ENCODE measurements at places on chromosomes 2 and 18.

GRCh38 chr18:58552896-58553295 is 76.0 kb downstream of the ALPK2 start:
- DNase-seq, result no peak

DNA sequence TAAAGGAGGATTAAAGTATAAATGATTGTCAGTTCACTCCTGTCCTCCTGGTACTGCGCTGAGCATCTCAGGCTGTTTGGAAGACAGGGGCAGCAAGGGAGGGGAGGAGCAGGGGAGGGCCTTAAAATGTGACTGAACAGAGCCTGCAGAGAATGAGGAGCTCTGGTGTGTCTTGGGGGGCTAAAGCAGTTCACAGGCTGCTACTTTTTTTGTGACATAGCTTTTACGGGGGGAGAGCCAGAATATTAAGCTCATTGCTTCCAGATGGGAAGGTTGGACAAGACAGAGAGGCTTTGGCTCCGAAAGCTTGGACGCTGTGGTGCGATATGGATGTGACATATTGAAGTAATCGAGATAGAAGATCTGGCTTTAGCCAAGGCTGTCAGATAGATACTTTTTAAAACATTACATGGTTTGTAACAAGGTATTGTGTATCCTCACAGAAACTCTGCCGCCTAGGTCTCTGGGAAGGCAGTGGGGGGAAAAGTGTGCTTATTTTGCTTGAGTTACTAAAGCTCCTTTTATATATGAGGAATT is 40.5 kb downstream of the RDH14 start:
- DNase-seq, result no peak

DNA sequence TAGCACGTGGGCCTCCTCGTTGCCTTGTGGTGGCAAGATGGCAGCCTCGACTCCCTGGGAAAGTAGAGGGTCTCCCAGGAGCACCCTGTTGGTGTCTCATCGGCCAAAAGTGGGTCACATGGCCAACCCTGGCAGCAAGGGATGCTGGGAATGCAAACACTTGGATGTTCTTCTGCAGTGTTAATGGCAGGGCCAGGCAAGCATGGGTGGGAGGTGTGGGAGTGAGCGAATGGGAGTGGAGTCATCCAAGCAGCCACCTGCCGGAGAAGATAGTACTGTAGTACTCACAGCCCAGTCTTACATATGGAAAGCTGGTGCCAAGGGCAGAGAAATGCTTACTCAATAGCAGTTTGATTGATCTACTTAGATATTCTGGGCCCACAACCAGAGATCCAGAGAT is 122.2 kb downstream of the INHBB start:
- DNase-seq, result no peak

- DNase-seq, result no peak
Observed at GRCh38 chr2:218184331-218184730, 17.6 kb upstream of the CXCR1 start.

GRCh38 chr2:182134201-182134600 is 148.5 kb downstream of the PPP1R1C start:
- no peak for DNase-seq

- peak; percentile 4 for DNase-seq
Observed at GRCh38 chr2:119914266-119914665, 98.6 kb upstream of the EPB41L5 start.

DNA sequence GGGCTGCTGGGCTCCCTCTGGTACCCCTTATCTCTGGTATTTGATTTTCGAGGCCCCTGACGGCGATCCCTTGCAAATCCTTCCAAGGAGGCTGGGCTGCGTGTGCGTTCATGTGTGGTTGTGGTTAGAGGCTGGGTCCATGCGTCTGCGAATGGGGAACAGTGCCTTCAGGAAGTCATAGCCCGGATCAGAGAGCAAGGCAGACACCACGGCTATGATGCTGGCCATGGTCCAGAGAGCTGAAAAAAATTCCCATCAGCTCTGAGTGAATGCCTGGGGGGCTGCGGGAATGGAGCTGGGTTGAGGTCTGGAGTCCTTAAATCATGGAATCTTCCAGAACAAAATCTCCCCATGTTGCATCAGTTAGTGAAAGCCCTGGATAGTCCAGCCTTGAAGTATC is 145.5 kb downstream of the ACKR3 start:
- DNase-seq, result no peak

- no peak for DNase-seq
Observed at GRCh38 chr18:49228187-49228586, 232.3 kb downstream of the DYM start.

DNA sequence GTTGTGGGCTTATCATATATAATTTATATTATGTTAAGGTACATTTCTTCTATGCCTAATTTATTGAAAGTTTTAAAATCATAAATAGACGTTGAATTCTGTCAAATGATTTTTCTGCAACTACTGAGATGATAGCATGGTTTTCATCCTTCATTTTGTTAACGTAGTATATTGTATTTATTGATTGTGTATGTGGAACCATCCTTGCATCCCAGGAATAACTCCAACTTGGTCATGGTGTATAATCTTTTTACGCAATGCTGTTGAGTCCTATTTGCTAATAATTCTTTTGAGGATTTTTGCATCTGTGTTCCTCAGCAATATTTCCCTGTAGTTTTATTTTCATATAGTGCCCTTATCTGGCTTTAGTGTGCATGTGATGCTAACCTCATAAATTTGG is 152.7 kb downstream of the ADCYAP1 start:
- DNase-seq, result no peak

DNA sequence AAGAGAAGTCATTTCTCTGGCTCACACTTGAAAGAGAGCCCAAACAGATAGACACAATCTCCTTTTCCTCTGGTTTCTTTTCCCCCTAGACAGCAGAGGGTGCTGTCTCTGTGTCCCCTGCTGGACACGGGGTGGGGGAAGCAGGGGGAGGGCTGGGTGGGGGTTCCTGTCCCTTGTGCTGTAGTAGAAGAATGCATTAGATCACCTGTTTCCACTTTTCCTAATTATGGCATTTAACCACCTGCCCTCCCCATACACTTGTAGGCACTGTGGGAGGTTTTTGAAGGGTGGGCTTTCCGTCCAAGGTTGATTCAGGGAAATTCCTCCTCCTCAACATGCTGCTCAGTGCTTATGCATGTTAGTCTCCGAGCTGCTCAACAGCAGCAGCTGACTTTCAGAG is 206.2 kb upstream of the EPAS1 start:
- no peak for DNase-seq

Measured in GM04503 (cell line).